Nasal cavity respiratory epithelium epithelial cell of viscerocranial mucosa (primary cell): ENCODE measurements at places on chromosomes 16 and 17. TPM values are rescaled to one million over a fixed set of nuclear protein-coding genes. Genes with fewer than 3 reads are reported as not detected.

The CCL1 gene
- total RNA-seq = not detected in 2 replicates

The TEKT1 gene
- not detected in 2 replicates for total RNA-seq

The EVI2B gene
- under 0.01 TPM in 1 of 2 replicates, not detected in the other for total RNA-seq

The EVI2A gene
- total RNA-seq = not detected in 2 replicates

The GLTPD2 gene
- total RNA-seq = not detected in 2 replicates

The SLX1B gene
- 4.6 and 14.4 TPM in 2 replicates for total RNA-seq

The PYDC1 gene
- total RNA-seq = not detected in 2 replicates

The LDHD gene
- 0.68 and 2.8 TPM in 2 replicates for total RNA-seq

The MT1H gene
- not detected in 2 replicates for total RNA-seq

The CMTM2 gene
- not detected in 2 replicates for total RNA-seq

The CPPED1 gene
- total RNA-seq = 3.8 and 7.5 TPM in 2 replicates

The KRT20 gene
- total RNA-seq = not detected in 2 replicates

The SLFN12L gene
- total RNA-seq = under 0.01 and 0.14 TPM in 2 replicates

The KCNJ16 gene
- not detected in 2 replicates for total RNA-seq

The MRPL45 gene
- 26.8 and 33.8 TPM in 2 replicates for total RNA-seq

The SLC52A1 gene
- 0.50 and 0.68 TPM in 2 replicates for total RNA-seq

The SP6 gene
- 1.3 and 3.8 TPM in 2 replicates for total RNA-seq

The CHST6 gene
- total RNA-seq = 1.0 and 2.8 TPM in 2 replicates

The SPNS2 gene
- 3.2 and 14.7 TPM in 2 replicates for total RNA-seq

The ZNF213 gene
- 13.7 and 22.8 TPM in 2 replicates for total RNA-seq

The CES1 gene
- total RNA-seq = under 0.01 and 0.43 TPM in 2 replicates

The DNAAF8 gene
- under 0.01 and 0.28 TPM in 2 replicates for total RNA-seq

The KRT25 gene
- total RNA-seq = not detected in 2 replicates
